ENCODE measurements at places on chromosomes 3 and 15. TPM values are rescaled to one million over a fixed set of nuclear protein-coding genes. Genes with fewer than 3 reads are reported as not detected.

HIGD1A gene
- 180 TPM for total RNA-seq

XYLB gene
- total RNA-seq, result 7.7 TPM

ZNF662 gene
- total RNA-seq, result 2.2 TPM

CPN2 gene
- total RNA-seq, result not detected

MOBP gene
- not detected for total RNA-seq

SLC9C1 gene
- under 0.01 TPM for total RNA-seq

C3orf85 gene
- not detected for total RNA-seq

SERPINI2 gene
- total RNA-seq, result not detected

ARHGAP11A gene
- 32.6 TPM for total RNA-seq
